Fibroblast of upper back skin (primary cell): ENCODE measurements at places on chromosomes 3 and 15.

GRCh38 chr15:89138999-89139612 lies 50.9 kb downstream of the ABHD2 start:
- DNase-seq = no peak

- DNase-seq = peak; percentile 99
Measured at GRCh38 chr15:49831206-49831965, 210.5 kb downstream of the DTWD1 start.

- DNase-seq = peak; percentile 78
Measured at GRCh38 chr3:137012097-137012501, 54.3 kb downstream of the IL20RB start.

DNA sequence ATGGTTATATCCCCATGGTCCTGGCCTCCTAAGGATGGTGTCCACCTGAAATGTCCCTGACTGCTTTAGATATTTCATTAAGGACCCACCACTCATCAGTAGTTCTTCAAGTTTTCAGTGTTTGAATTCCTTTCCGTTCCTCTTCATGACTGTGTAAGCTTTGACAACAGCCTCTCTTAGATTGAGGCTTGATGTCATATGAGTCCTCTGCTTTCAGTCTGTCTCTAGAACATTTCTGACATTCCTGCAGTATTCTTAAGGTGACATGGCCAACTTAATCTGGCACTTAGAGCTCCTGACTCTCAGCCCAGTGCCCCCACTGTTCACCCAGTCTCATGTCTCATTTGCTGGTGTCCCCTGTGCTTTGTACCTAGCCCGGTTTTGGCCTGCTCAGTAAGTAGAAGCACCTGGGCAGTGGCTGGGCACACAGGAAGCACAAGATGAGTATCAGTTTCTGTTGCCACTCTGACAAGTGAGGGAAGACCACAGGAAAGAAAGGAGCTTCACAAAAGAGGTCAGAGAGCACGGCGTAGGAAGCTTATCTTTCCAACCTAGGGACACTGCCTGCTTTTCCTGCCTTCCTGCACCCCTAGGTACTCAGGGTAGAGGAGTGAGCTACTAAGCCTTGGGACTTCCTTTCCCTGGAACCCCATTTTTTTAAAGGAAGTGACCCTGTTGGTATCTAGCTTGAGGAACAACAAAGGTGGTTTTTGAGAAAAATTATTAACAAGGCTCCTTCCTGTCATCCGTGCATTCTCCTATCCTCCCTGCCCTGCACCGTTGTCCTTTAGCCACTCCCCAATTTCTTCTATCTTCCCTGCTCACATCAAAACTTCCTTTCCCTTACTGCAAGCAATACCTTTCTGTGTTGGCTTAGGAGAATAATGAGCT lies 103.1 kb downstream of the KLHL25 start:
- no peak for DNase-seq

DNA sequence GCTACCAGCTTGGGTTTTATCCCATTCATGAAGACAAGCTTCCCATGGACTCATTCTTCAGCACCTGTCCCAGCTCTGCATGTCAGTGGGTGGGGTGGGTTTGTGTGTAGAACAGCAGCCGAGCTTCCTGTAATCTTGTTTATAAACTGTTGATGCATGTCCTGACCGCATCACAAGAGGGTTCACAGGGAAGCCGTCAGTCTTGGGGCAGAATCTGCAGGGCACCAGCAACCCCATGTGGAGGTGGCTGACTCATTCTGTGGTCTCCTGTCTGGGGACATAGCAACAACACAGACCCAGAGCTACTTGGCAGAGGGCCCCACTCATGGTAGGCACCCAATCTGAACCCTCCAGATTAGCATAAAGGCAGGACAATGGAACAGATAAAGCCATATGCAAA lies 35.6 kb downstream of the DAPK2 start:
- DNase-seq = peak; percentile 64

- DNase-seq = no peak
Measured at GRCh38 chr3:183524476-183524875, 31.0 kb downstream of the KLHL6 start.

DNA sequence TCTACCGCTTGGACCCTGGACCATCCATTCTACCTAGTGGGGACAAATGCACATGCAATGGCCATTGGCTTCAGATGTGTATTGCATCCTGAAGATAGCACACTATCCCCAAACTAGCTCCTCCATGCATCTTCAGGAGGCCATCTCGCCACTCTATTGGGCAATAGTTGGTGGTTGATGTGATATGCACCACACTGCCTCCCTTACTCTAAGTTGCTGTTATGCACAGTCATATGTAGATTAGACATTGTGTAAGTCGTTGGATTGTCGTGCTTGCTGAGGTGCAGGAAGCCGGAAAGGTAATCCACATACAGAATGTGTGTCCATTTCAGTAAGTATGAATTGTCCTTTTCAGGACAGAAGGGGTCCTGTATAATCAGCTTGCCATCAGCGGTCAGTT lies 26.7 kb upstream of the PLA2G4D start:
- no peak for DNase-seq

GRCh38 chr15:65106011-65106590 lies 8.9 kb downstream of the UBAP1L start:
- no peak for DNase-seq

GRCh38 chr15:55026381-55026780 lies 170.4 kb downstream of the RSL24D1 start:
- no peak for DNase-seq

DNA sequence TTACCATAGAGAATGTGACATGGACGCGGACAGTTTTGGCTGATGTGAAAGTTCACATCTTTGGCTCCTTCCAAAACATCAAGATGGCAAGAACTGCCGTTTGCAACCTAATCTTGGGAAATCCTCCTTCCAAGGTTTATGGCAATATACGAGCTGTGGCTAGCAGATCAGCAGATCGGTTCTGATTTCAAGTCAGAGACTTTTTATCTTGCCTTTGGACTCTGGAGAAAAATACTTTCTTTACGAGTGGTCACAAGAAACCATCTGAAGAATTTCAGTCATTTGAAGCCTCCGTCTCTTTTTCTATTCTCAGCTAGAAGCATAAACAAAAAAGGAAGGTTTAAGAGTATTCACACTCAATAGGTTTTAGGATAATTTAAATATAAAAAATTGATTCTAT lies 153.5 kb upstream of the MEIS2 start:
- DNase-seq = peak; percentile 69

- DNase-seq = no peak
Measured at GRCh38 chr3:115165266-115165665, 18.2 kb upstream of the ZBTB20 start.

DNA sequence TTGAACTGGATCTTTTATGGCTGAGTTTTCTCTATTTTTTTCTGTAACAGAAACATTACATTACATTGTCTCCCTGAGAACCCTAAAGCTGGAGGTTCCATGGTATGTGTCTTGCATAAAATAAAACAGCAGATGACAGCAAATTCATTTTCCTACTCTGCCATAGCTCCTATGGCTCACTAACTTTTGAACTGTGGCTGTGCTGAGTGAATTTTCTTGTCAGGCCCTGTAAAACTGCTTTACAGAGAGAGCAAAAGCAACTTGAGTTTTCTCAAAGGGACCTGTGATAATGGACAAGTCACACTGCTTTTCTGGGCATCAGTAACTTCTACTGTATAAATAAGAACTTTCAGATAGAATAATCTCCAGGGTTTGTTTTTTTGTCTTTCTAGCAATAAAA lies 129.9 kb upstream of the TSC22D2 start:
- no peak for DNase-seq

- DNase-seq = peak; percentile 40
Measured at GRCh38 chr3:185687271-185687878, 101.3 kb downstream of the SENP2 start.
